ENCODE measurements at places on chromosomes 5 and 9.
A peak's percentile ranks its signal among the peaks of the same experiment; 100 is the strongest.

GRCh38 chr5:140148508-140148907 is 22.8 kb downstream of the IGIP start:
- DNase-seq: no peak

DNA sequence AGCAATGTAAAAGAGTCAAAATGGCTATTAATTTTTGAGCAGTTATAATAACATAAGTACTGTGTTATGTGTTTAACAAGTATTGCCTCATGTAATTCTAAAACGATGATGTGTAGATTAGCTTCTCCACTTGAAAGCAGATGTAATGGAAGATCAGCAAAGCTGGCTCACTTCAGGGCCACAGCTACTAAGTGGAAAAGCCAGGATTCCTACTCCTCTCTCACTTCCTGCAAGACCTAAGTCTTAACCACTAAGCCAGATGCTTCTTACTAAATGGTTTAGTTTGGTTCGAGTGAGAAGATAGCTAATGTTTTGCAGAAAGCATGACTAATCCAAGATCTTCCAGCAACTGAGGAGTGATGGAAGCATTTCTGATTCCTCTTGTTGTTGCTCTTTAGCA is 15.7 kb upstream of the TNC start:
- no peak for DNase-seq

DNA sequence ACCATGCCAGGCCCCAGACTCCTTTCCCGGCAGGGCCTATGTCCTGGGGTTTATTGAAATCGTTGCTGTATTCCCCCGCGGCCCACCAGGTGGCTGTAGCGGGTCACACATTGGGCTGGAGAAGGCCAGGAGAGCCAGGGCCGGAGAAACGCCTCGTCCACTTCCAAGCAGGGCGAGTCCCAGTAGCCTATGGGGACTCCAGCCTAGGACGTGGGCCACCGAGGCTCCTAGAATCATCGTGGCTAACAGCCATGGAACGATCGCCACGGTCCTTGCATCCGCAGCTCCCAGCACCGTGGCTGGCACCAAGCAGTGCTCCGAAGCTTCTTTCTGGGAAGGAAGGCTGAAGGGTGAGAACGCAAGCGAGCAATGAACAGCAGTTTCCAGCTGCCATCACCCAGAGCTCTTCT is 87.7 kb downstream of the ENTREP1 start:
- peak; percentile 7 for DNase-seq

DNA sequence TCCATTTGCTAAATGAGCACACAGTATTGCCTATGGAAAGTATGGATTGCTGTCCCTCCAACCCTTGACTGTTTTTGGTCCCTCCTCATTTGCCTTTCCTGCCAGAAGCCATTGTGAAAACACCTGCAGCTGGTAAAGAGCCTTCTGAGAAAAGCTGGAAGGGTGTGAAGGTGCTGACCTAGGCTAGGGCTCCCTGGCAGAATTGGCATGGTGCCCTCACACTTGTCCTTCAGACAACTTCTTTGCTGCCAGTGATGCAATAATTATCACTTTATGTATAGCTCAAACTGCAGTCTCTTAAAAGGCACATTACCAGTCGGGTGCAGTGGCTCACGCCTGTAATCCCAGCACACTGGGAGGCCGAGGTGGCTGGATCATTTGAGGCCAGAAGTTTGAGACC is 4.2 kb downstream of the TXNDC15 start:
- no peak for DNase-seq

DNA sequence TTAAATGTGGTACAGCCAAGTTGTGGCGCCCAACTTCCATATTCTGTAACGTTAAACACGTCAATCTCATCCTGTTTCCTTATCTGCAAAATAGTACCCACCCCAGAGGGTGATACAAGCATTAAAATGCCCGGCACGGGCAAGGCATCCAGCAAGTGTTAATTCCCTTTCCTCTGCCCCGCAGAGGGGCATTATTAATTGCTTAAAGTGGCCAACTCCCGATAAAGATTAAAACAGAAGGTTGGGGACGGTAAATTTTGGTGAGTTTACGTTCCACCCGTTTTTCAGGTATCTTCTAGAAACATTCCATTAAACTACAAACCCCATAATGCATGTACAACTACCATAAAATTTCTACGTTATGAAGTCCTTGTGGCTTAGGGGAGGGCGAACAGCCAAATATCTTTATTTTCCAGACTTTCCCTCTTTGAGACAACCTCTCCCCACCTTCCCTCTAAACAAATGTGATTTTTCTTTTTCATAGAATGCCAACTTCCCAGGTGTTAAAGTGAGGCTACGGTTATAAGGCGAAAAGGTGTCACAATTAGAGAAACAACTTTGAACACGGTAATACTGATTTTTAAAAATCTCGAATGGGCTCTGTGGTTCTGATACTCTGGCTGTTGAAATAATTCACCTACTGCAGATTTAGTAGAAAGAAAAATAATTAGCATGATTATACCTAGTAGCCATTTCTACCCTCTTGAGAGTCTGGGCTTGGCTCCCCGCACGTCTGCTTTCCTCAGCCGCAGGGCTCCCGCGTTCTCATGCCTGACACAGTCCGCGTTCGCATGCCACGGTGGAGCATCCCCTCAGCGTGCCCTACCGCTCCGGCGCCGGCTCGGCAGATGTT is 1.2 kb upstream of the GPBP1 start:
- peak; percentile 35 for DNase-seq

GRCh38 chr5:1634337-1634661 is 110.5 kb upstream of the LPCAT1 start:
- no peak for DNase-seq

DNA sequence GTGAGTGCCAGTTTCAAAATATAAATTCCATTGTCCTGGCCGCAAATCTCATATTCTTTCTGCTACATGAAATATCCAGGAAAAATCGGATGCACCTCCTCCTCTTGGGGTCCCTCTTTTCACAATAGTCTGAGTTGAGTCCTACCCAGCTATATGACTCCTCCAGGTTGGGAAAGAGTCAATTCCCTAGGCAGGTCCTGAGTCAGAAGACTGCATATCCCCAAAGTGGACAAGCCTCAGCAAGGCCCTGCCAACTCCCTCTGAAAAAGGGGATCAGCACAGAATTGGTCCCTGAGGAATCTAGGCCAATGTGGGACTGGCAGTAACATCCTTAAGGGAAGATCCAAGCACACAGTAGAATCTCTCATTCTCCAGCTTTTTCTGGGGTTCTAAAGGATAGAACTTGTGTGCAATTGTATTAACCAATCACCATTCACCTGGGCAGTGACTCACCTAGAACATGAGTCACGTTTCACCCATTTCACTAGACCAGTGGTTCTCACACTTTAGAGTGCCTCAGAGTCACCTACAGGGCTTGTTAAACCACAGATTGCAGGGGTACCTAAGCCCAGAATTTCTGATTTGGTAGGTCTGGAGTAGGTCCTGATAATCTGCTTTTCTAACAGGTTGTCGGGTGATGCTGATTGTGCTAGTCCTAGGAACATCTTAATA is 44.7 kb upstream of the TMEM215 start:
- DNase-seq: peak; percentile 8

DNA sequence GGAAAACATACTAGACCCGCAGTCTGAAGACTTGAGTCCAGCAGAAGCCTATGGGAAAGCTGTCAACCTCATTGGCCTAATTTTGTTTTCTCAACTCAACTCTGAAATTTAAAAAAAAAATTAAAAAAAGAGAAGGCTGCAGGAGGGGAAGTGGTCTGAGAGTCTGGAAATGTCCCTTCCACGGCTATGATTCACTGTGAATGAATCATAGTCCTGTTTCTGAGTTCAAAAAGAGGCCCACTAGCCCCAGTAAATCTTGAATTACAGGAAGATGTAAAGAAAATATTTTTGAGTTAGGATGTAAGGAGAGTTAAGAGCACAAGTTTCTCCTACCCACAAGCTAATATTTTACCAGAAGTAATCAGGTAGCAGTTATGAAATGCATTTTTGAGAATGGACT is 565.5 kb upstream of the DMAC1 start:
- peak; percentile 45 for DNase-seq

GRCh38 chr5:68252673-68253623 is 37.4 kb downstream of the PIK3R1 start:
- peak; percentile 46 for DNase-seq

GRCh38 chr9:7192266-7192665 is 434.5 kb downstream of the KDM4C start:
- DNase-seq: no peak

- DNase-seq: peak; percentile 58
Observed at GRCh38 chr5:172958331-172959046, 735 bp upstream of the RPL26L1 start.

DNA sequence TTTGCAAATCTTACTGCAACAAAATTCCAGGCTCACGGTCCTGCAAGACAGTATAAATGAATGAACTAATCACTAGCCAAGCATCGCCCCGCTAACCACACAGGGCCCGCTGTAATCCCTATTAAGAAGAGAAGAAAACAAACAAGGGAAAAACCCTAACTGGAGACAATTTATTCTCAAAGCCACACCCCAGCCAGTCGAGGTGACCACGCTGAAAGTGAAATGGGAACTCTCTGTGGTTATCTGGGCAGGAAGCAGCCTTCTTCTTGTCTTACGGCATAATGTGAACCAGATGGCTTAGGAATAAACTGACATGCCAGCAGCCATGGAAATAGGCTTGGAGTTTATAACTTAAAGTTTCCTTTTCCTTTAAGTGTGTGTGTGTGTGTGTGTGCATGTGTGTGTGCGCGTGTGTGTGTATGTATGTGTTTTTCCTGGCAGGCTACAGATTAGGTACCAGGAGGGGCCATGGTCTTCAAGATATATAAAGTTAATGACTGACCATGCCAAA is 120.2 kb downstream of the SEMA6A start:
- peak; percentile 11 for DNase-seq

DNA sequence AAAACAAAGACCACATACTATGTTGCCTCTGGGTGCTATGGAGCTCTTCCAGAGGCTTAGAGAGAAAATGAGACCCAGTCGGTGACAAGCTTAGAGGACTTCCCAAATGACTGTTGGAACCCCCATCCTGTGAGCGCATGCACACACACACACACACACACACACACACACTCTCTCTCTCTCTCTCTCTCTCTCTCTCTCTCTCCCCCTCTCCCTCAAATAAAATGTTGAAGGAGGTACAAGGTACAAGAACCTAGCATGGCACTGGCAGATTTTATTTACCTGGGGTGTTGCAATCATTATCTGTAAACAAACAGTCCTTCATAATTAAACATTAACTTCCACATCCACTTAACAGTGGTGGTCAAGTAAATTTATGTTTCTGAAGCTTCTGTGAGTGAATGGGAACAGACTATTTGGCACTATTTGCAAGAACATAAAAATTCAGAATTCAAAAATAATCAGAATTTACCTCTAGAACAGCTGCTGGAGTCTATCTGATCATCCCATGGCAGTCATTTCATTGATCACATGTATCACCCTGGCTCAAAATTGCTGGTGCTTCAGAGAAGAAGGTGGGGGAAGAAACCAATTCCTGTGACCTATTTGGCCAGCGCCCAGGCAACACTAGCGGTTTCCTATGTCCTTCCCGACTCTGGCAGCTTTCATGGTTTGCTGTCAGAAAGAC is 24.9 kb downstream of the TRPM3 start:
- no peak for DNase-seq

DNA sequence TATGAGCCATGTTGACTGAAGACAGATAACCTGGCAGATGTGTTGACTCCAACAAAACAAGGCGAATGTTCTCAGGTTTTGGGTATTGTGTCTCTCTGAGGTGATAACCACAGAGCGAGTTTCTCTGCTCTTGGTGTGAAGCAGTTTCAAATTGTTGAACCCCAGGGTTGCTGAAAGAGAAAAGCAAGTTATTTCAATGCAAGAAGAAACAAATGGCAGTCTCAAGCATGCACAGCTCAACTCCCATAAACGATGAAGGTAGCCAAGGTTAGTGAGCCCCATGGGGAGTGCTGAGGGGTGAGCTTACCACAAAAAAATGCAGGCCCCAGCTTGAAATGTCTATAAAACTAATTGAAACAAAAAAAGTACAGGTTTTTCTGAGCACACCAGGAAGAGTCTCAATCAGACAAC is 220.8 kb upstream of the DAPK1 start:
- peak; percentile 50 for DNase-seq

Data from activated CD4-positive, alpha-beta T cell treated with anti-CD3 and anti-CD28 coated beads, Interleukin-2, amount 50 U/mL, for 16 hours (primary cell).